AG10803 (cell line): ENCODE measurements at places on chromosomes 4 and X.
A peak's percentile ranks its signal among the peaks of the same experiment; 100 is the strongest.

GRCh38 chr4:120843849-120844527 is 78.5 kb downstream of the PRDM5 start:
- no peak for DNase-seq

- peak; percentile 37 for DNase-seq
These were observed 183.7 kb downstream of the SPATA18 start for GRCh38 chr4:52234561-52235440.

- DNase-seq: peak; percentile 78
These were observed 345.3 kb upstream of the TENM3 start for GRCh38 chr4:181897935-181898334.

GRCh38 chr4:127995776-127996175 is 30.6 kb downstream of the ABHD18 start:
- DNase-seq: peak; percentile 11

- DNase-seq: no peak
These were observed 23.5 kb upstream of the CA5B start for GRCh38 chrX:15714529-15714928.

DNA sequence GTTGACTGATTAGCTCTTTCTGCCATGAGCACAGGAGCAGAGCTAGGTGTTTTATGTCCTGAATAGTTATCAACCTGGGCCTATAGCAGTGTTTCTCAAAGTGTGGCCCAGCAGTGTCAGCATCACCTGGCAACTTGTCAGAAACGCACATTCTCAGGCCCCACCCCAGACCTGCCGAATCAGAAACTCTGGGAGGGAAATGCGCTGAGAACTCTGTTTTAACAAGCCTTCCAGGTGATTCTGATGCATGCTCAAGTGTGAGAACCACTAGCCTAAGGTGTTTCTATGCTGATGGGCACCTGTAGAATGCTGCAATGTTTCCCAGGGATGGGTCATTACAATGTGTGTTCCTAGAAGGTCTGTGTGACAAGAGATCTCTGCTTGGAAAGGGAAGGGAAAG is 257.5 kb downstream of the MID1IP1 start:
- no peak for DNase-seq

GRCh38 chr4:182975806-182976205 is 58.6 kb upstream of the DCTD start:
- DNase-seq: peak; percentile 71

DNA sequence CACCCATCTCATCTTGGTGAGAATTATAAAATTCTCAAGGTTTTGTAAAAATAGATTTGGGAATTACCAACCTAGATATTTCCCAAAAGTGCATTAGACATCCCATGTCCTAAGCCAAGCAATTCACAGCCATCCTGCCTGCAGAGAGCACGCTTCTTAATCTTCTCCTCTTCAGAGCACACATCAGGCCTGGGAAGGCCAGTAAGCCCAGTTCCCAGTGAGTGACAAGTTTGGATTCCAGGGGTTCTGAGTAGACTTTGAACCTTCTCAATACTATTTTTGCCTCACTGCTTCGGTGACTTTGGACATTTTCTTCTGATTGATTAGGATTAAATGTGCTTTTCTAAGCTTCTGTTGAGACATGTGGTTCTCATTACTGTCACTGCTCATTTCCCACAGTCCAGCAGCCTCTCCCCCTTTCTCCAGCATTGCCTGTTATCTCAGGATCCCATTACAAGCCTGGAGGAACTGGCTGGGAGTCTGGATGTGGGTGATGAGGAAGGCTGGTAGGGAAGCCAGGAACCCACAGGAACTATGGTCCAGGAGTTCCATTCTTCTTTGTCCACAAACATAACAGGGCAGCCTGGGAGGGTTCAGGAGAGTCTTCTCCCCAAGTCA is 56.4 kb upstream of the TMEM150C start:
- peak; percentile 64 for DNase-seq
